ENCODE measurements at places on chromosomes 3 and 15. TPM values are rescaled to one million over a fixed set of nuclear protein-coding genes. Genes with fewer than 3 reads are reported as not detected.

DNA sequence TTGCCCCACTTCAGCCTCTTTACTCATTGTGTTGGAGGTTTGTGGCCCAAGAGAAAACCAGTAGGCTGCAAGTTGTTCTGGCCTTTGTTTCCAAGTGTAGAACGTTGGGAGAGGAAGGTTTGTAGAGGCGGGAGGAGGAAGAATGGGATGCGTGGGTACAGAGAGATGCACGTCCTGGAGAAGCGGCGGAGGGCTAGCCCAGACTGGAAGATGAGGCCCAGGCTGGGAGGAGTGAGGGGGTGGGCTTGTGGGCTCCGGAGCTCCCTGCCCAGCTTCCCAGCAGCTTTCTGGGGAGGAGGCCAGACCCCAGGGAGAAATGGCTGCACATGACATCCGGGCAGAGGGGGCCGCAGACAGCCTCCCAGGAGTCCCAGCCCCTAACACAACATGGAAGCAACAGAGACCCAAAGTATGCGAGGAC is 5.3 kb downstream of the PLA2G4F start:
- no peak overlapping the region for H3K4me3 ChIP-seq
- H3K36me3 ChIP-seq = no peaks in the 10 kb centered on the region
- H3K27ac ChIP-seq = no peak overlapping the region
- DNase-seq = no peak

Gene PP2D1
- total RNA-seq = not detected

Gene RAB27A
- total RNA-seq = 33.2 TPM

GRCh38 chr15:38843051-38843501 is 278.5 kb upstream of the RASGRP1 start:
- no peak for DNase-seq
- H3K27ac ChIP-seq = no peak overlapping the region
- H3K4me3 ChIP-seq = no peak overlapping the region
- no peaks in the 10 kb centered on the region for H3K27me3 ChIP-seq
- H3K36me3 ChIP-seq = no peaks in the 10 kb centered on the region

DNA sequence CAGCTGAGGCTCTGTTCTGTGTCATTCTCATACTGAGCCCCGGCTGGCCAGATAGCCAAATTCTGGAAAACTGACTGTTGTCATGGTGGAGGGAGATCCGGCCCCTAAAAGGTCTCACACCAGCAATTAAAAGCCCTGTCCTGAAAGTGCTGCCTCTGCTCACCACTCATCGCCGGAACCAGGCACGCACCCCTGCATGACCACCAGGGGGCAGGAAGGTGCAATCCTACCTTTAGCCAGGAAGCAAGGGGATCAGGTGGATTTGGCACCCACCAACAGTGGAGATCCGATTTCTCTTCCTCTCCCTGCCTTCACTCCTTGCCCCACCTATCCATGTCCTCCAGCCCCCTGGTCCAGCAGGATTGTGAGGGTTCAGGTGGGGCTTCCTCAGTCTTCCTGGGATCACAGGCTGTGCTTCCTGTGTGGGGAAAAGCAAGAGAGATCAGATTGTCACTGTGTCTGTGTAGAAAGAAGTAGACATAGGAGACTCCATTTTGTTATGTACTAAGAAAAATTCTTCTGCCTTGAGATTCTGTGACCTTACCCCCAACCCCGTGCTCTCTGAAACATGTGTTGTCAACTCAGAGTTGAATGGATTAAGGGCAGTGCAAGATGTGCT is 16.1 kb upstream of the CACNA2D2 start:
- no peaks in the 10 kb centered on the region for H3K27me3 ChIP-seq
- H3K4me1 ChIP-seq = peaks cover 15% of the 10 kb centered on the region
- H3K4me3 ChIP-seq = no peak overlapping the region
- H3K36me3 ChIP-seq = no peaks in the 10 kb centered on the region
- peak; percentile 77 for DNase-seq
- H3K27ac ChIP-seq = no peak overlapping the region

Gene IMPG2
- total RNA-seq = not detected

DNA sequence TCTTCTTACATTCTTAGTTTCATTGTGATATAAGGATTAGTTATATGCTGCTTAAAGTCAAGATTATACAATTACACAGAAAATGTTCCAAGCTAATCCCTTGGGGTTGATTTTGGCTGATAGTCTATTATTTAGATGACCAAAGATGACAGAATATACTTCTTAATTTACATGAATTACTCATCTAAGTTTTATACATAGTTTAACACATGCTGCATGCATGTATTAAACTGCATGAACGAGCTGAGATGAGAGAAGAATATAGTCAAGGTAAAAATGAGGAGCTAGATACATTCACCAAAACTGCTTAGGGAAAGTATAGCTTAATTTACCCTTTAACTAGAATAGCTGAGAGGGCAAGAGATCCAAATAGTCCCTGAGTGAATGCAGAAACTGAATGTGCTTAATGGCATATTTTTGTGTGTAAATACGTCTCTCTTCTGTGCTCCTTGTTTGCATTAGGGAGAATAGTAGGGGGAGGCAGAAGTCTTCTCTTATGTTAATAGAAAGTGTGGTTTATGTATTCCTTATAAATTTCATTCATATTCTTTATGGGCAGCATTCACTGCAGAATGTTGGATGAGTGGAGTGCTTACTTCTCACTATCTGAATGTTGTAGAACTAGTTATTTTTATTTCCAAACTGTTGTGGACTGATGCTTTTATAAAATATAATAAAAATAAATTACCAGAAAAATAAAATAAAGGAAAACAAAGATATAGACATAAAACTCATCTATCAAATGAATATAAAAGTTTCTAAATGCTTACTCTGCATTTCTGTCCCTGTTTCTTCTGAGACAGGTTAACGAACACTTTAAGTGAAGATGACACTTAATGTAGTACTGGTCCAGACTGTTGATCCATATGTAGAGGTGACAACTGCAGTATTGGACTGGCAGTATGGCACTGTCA is 327.8 kb downstream of the RBMS3 start:
- no peaks in the 10 kb centered on the region for H3K36me3 ChIP-seq
- no peak overlapping the region for H3K27ac ChIP-seq
- H3K4me3 ChIP-seq = no peak overlapping the region
- no peaks in the 10 kb centered on the region for H3K27me3 ChIP-seq
- no peaks in the 10 kb centered on the region for H3K4me1 ChIP-seq

DNA sequence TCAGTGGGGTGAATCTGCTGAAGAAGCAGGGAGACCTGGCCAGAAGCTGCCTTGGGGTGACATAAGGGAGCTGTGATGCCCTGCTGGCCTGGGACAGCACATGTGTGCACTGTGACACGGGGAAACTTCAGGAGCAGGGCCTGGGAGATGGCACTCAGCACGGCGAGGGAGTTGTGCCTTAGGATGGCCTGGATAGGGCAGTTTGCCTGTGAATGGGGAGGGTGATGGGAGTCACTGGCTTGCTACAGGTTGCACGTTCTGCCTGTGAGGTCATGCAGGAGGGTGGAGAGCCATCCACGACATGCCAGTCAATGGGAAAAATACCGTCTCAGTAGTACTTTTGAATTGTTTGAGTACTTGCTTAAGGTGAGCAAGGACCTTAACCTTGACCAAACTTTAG is 76.8 kb upstream of the UBE3A start:
- no peak overlapping the region for H3K4me3 ChIP-seq
- H3K36me3 ChIP-seq = no peaks in the 10 kb centered on the region
- no peak overlapping the region for H3K27ac ChIP-seq
- H3K4me1 ChIP-seq = no peaks in the 10 kb centered on the region
- no peaks in the 10 kb centered on the region for H3K27me3 ChIP-seq

DNA sequence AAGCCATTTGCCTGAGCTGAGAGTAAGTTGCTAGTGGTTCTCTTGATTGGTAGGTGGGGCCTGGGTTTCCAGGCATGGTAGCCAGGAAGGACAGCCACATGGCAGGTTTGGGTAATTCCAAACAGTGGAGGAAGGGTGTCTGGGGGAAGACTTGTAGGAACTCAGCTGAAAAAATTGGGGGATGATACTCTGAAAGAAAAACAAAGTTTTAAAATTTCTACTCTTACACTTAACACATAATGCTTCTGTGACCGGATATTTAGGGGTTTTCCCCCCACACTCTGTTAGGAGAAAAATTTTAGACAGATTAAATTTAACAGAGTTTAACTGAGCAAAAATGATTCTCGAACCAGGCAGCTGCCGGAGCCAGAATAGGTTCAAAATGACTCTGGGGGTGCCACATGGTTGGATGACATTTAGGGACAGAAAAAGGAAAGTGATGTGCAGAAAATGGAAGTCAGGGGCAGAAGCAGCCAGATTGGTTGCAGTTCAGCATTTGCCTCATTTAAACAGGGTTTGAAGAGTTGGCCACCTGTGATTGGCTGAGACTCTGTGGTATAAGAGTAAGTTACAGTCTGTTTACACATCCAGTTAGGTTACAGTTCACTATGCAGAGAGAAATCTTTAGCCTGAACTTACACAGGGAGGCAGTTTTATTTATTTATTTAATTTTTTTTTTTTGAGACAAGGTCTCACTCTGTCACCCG is 8.1 kb downstream of the B2M start:
- no peaks in the 10 kb centered on the region for H3K27me3 ChIP-seq
- H3K27ac ChIP-seq = peak overlapping the region; percentile 45
- no peaks in the 10 kb centered on the region for H3K36me3 ChIP-seq

DNA sequence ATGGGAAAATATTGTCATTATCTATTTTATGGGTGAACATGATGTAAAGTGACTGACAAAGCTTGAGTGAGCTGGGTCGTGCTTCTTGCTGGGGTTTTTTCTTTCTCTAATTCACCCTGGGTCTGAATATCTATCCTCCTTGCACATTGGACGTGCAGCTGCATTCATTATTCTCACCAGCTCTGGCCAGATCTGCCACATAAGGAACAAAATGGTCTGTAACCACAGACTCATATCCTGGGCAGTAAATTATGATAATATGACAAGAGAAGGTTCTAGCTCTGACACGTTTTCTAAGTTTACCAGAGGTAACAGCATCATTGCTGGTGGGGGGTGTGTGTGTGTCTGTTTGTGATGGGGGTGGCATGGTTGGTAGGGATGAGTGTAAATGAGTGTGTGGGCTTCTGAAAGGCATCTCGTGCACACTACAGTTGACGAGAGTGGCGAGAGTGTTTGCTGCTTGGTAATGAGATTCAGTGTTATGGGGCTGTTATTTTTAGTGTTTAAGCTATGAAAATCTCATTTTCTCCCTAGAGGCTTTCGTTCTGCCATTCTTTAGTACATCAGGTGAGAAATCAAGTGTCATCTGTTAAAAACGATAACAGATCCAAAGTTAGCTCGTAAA is 418.4 kb downstream of the PDCD6IP start:
- H3K27ac ChIP-seq = no peak overlapping the region
- H3K4me3 ChIP-seq = no peak overlapping the region
- no peaks in the 10 kb centered on the region for H3K27me3 ChIP-seq
- no peaks in the 10 kb centered on the region for H3K4me1 ChIP-seq
- H3K36me3 ChIP-seq = no peaks in the 10 kb centered on the region

- H3K36me3 ChIP-seq = no peaks in the 10 kb centered on the region
- peak overlapping the region; percentile 98 for H3K4me3 ChIP-seq
- DNase-seq = peak; percentile 44
- peaks cover 28% of the 10 kb centered on the region for H3K4me1 ChIP-seq
- peak overlapping the region; percentile 96 for H3K27ac ChIP-seq
These were observed 755 bp downstream of the PTPN9 start for GRCh38 chr15:75578173-75578947.

DNA sequence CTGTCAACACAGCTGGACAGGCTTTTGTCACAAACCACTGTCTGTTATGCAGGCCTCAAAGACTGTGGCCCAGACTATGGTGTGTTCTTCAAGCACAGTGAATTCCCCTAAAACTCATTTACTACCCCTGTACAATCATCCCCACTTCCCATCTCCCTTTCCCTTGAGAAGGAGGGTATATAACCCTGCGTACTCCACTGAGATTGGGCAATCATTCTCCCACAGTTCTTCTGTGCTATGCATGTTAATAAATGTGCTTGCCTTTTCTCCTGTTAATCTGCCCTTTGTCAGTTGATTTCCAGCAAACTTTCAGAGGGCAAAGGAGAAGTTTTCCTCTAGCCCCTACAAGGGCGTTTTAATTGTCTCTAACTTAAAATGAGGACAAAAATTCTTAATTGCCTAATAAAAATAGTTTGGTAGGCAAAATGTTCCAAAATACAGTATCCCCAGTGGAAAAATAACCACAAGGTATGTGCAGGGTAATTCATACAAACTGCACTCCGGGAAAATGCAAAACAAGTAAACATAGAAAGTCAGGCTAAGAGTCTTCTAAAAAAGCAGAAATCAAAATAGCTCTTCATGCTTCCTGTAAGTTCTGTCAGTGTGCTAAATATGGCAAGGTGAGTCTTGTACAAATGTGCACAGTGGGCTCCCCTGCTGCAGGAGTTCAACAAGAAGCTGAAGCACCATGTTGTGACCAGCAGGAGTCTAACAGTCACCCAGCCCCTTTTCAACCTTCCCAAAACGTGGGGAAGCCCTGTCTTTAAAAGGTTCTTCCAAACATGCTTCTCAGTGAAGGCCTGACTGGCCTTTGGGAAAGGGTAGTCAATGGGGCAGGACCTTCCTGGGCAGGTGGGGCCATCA is 10.2 kb downstream of the ATP10A start:
- H3K27me3 ChIP-seq = no peaks in the 10 kb centered on the region
- H3K4me3 ChIP-seq = no peak overlapping the region
- H3K27ac ChIP-seq = no peak overlapping the region
- peaks cover 34% of the 10 kb centered on the region for H3K4me1 ChIP-seq
- H3K36me3 ChIP-seq = no peaks in the 10 kb centered on the region

Gene GCSAM
- not detected for total RNA-seq

Gene ARHGEF26
- total RNA-seq = 13.0 TPM

GRCh38 chr3:171585039-171585438 is 124.8 kb upstream of the TNIK start:
- no peak for DNase-seq
- no peak overlapping the region for H3K27ac ChIP-seq
- no peak overlapping the region for H3K4me3 ChIP-seq
- no peaks in the 10 kb centered on the region for H3K4me1 ChIP-seq
- no peaks in the 10 kb centered on the region for H3K27me3 ChIP-seq
- no peaks in the 10 kb centered on the region for H3K36me3 ChIP-seq

GRCh38 chr3:194251007-194251406 is 100.1 kb downstream of the CPN2 start:
- H3K4me3 ChIP-seq = no peak overlapping the region
- H3K27ac ChIP-seq = no peak overlapping the region
- H3K4me1 ChIP-seq = peaks cover 9% of the 10 kb centered on the region
- no peak for DNase-seq

Gene DNAH1
- 32.0 TPM for total RNA-seq

Gene ILDR1
- total RNA-seq = 23.9 TPM

GRCh38 chr15:69328080-69328479 is 29.4 kb downstream of the PAQR5 start:
- H3K4me1 ChIP-seq = peaks cover 49% of the 10 kb centered on the region
- no peak for DNase-seq
- H3K27ac ChIP-seq = peak overlapping the region; percentile 89

- H3K27ac ChIP-seq = peak overlapping the region; percentile 59
- H3K27me3 ChIP-seq = no peaks in the 10 kb centered on the region
- no peak for DNase-seq
- H3K4me3 ChIP-seq = no peak overlapping the region
- no peaks in the 10 kb centered on the region for H3K36me3 ChIP-seq
These were observed 1026.8 kb upstream of the NR2F2 start for GRCh38 chr15:95303713-95304112.

GRCh38 chr3:170180079-170180907 is 1.2 kb downstream of the PHC3 start:
- H3K4me3 ChIP-seq = peak overlapping the region; percentile 81
- peaks cover 34% of the 10 kb centered on the region for H3K4me1 ChIP-seq
- peaks cover 14% of the 10 kb centered on the region for H3K36me3 ChIP-seq
- peak overlapping the region; percentile 97 for H3K27ac ChIP-seq
- H3K27me3 ChIP-seq = no peaks in the 10 kb centered on the region

- no peaks in the 10 kb centered on the region for H3K36me3 ChIP-seq
- peak overlapping the region; percentile 90 for H3K4me3 ChIP-seq
- peak; percentile 79 for DNase-seq
- no peaks in the 10 kb centered on the region for H3K27me3 ChIP-seq
- peaks cover 27% of the 10 kb centered on the region for H3K4me1 ChIP-seq
These were observed 539 bp upstream of the PLCL2 start for GRCh38 chr3:16884084-16884747.

All from transverse colon (tissue), 4 donors.